ENCODE measurements at places on chromosomes 16 and 17.

GRCh38 chr16:3012828-3013420 lies at the start of gene CLDN9:
Gene CLDN9 (plus strand): TSS chr16:3012923. CDS start chr16:3013363, 440 bp downstream.
- peak; percentile 61 for DNase-seq

GRCh38 chr16:78385086-78385805 lies 285.8 kb downstream of the WWOX start:
- DNase-seq = no peak

- no peak for DNase-seq
These were observed 77.4 kb downstream of the SPECC1 start for GRCh38 chr17:20086416-20087076.

DNA sequence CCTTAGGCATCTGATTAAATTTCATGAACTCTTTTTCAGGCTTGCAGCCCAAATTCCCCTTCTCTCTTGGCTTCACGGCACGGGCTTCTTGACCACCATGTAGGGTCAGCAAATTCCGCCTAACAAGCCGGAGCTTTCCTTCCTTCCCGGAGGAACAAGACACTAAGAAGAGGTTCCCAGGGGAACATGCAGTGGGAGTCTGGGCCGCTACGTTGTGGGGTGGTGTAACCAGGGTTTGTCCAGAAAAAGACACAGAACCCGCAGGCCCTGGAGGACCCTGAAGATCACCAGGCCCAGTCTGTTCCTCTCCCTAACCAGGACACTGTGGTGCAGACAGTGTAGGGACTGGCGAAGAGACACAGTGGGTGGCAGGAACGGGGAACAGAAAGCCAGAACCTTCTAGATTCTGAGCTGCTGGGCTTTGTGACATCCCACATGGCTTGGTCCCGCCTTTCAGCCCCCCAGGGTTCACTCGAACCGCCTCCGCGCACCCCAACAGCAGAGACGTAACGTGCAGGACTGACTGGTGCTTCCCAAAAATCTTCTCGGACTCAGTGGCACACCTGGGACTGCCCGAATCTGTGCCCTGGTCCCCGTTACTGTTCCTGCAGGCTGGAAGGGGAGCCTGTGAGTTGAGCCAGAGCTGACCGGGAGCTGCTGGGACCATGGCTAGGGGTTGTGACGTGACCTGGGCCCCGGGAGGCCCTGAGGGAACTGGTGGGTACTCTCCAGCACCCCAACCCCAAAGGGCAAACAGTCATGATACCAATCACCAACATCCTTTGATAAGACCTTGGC lies 55.2 kb downstream of the TBC1D16 start:
- no peak for DNase-seq

DNA sequence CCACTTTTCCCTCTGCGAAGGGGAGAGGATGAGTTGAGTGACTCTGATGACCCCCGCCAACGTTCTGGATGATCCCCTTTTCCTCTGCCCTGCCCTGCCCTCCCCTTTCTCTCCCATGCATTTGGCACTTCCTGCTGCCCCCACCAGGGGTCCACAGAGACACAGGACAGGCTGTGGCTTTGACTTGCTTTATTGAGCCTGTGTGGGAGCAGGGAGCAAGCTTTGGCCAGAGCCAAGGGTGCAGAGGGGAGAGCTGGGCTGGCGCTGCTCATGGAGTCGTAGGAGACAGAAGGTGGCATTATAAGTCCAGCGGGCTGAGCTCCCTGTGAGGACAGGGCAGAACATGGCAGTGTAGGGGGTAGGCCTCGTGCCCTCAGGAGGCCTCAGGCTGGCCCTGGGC lies 1.6 kb downstream of the PPY start:
- DNase-seq = peak; percentile 1

GRCh38 chr16:55667753-55668152 lies 12.0 kb downstream of the SLC6A2 start:
- no peak for DNase-seq

- DNase-seq = no peak
These were observed 4.7 kb upstream of the WDR24 start for GRCh38 chr16:694863-695354.

DNA sequence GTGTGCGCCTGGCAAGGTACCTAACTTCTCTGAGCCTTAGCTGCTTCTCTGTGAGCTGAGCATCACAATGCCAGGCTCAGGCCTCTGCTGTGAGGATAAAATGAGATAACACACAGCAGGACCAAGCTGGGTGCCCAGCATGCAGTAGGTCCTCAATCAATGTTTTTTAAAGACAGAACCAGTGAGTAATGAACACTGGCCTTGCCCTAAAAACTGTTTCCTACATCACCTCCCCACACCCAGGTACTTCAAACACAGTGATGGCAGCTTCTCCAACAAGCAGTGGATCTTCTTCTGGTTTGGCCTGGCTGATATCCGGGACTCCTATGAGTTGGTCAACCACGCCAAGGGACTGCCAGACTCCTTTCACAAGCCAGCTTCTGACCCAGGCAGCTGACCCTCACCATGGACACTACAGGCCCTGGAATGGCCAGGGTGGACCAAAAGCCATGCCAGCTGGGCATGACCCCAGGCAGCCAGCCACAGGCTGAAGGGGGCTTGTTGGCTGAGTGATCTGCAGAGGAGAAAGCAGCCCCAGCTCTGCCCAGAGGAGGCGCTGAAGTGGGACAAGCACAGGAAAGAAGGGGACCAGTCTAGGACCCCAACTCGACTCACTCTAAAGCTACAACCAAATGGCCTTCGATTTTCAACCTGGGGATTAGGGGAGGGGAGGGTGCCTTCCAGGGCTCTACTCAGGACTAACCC lies 3.9 kb downstream of the NAGS start:
- no peak for DNase-seq

DNA sequence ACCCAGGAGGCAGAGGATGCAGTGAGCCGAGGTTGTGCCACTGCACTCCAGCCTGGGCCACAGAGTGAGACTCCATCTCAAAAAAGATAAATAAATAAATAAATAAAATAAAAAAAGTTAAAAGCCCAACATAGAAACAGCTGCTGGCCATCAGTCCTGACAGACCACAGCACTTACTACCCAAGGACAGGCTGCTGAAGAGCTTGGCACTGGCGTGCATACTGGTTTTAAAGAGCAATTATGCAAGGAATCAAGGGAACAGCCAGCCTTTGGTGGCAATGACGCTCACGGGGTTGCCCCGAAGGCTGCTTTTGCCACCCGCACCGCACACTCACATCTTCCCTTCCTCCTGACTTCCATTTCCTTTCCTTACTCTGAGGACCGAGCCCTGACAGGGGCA lies 4.2 kb downstream of the PLD6 start:
- DNase-seq = no peak

- DNase-seq = no peak
These were observed 1.0 kb downstream of the VEZF1 start for GRCh38 chr17:57986841-57987580.

- no peak for DNase-seq
These were observed 14.5 kb upstream of the MYCBPAP start for GRCh38 chr17:50493744-50494143.
